ENCODE measurements at places on chromosomes 11 and 22. TPM values are rescaled to one million over a fixed set of nuclear protein-coding genes. Genes with fewer than 3 reads are reported as not detected.
A peak's percentile ranks its signal among the peaks of the same experiment; 100 is the strongest.

Gene OR52K1
- not detected for total RNA-seq

Gene NNMT
- total RNA-seq = 112 TPM

Gene OVOL1
- 34.3 TPM for total RNA-seq

- peak; percentile 81 for DNase-seq
These were observed 501 bp downstream of the CD151 start for GRCh38 chr11:833114-833791.

Gene MICAL2
- 312 TPM for total RNA-seq

DNA sequence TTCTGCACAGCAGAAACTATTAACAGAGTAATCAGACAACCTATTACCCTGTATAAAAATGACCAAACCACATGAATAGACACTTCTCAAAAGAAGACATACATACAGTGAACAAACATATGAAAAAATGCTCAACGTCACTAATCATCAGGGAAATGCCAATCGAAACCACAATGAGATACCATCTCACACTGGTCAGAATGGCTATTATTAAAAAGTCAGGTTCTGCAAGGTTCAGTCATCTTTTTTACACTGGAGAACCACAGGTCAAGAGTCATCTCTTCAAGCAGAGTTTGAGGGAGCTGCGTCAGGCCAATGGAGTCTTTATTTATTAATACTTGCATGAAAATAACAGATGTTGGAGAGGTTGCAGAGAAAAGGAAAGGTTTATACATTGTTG lies 40.4 kb downstream of the RCN1 start:
- no peak for DNase-seq

Gene LRRC4C
- total RNA-seq = 0.29 TPM

DNA sequence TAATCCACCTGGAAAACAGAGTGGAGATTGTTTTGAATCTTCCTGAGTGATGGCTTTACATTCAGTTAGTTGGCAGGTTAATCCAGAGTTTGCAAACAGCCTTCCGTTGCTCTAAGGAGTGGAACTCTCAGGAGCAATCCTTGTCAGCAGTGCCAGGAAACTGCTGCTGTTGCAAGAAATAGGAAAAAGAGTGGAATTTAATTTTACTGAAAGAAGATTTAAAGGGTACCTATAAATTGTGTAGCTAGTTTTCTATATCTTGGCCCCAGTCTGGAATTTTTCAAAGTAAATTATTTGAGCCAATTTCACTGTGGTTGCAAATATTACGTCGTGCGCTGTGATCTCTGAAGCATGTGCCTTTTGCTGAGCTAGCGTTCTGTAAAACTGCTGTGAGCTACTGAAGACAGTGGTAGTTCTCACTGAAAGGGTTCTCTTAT lies 55.5 kb upstream of the SLC5A12 start:
- DNase-seq = no peak

DNA sequence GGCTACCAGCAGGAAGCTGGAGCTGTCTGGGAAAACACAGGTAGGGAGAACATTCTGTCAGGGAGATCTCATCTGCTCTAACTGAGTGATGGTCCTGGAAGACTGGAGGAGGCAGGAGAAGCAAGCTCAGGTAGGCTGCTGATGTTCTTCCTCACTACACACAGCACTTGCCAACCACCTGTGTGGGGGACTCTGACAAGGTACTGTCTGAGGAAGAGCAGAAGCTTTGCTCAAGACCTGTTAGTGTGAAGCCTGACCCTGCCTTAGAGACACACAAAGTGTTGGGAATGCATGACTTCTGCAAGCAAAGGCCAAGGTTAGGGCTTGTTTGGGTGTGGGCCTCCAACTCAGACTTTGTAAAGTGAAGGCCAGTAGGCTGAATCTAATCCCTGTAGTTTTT lies 46.5 kb downstream of the CHST1 start:
- DNase-seq = no peak

- no peak for DNase-seq
These were observed 18.8 kb upstream of the GRK3 start for GRCh38 chr22:25545672-25546071.

Gene KRTAP5-9
- not detected for total RNA-seq

GRCh38 chr11:117468888-117469287 lies 141.2 kb downstream of the CEP164 start:
- no peak for DNase-seq

DNA sequence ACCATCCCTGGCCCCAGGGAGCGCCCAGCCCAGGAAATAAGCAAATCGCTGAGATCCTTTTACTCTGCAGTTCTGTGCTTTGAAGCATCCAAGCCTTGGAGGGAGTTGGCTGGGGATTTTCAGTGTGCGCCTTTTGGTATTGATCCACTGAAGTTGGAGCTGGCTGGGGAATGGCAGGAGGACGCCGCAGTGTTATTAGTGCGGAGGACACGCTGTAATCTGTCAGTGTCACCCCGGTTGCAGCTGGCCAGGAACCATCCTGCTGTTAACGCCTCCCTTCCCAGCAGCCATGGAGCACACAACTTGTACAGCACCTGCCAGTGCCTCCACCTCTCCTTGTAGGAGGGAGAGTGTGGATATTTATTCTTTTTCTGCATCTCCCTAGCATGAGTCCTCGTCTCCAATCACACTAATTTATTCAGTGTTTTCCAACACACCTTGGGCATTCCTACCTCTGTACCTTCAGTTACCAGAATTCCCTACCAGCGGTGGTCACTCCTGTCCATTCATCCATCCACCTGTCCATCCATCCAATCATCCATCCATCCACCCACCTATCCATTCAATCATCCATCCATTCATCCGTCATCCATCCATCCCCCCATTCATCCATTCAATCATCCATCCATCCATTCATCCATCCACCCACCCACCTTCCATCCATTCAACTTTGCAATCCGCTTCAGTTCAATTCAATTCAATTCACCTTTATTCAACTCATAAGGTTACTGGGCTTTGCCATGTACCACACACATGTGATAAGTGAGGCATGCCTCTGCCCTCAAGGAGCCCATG lies 21.9 kb upstream of the EIF3D start:
- no peak for DNase-seq

Gene APOA1
- total RNA-seq = not detected

GRCh38 chr11:2933375-2934020 lies 4.3 kb upstream of the PHLDA2 start:
- peak; percentile 65 for DNase-seq

Gene HTR3A
- total RNA-seq = not detected

Gene BTG4
- total RNA-seq = not detected

Data from mucosa of descending colon (tissue), 3 donors.